ENCODE measurements at places on chromosomes 3 and 15.

DNA sequence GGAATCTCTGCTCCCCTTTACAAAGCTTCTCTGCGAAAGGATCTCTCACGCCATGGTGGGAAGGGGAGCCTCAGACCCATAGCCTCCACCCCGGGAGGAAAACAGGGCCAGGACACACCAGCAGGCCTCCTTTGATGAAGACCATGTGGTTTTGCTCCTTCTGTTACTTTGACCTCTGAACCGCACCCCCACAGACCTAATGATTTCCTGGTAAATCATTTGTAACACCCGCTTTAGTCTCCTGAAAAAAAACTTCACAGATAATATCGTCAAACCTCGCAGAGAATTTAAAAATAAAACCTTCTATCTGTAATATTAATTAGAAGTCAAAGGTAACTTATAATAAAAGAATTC lies 18.3 kb downstream of the CPN2 start:
- DNase-seq: no peak

DNA sequence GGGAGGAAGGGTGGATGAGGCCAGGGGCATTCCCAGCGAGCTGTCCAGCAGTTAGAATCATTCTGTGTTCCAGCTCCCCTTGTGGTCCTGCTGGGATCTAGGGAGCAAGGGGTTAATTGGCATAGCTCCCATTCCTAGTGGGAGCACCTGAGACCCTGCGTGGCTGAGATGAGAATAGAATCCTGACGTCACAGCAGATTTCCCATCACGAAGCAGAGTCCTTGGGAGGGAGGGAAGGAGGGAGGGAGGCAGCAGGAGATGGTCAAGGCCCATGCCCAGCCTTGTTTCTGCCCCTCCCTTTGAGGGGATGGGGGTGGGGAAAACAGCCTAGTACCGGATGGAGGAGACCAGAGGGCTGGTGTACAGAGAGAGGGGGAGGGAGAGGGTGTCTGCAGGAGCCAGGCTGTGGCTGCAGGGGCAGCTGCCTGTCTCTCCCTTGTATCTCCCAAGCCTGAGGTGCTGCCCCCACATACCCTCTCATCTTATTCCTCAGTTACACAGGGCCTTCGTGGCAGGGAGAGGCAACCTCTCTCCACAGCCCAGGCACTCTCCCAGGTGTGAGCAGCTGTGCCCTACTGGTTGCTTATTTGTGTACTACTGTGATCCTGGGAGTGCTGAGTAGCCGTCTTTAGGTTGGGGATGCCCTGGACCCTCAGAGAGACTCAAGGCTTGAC lies 5.4 kb downstream of the TYRO3 start:
- DNase-seq: peak; percentile 49

DNA sequence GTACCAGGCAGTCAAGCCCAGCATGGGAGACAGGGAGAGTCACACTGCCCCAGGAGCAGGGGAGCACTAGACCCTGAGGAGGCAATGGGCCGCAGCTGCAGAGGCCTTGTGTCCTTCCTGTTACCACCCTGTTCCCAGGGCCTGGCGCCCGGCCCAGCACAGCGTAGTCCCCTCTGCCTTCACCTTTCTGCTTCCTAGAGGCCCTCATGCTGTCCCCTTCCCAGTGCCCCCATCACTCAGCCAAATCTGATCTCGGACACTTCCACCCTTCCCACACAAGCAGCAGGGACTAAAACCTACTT lies 6.9 kb upstream of the TBC1D2B start:
- DNase-seq: no peak

DNA sequence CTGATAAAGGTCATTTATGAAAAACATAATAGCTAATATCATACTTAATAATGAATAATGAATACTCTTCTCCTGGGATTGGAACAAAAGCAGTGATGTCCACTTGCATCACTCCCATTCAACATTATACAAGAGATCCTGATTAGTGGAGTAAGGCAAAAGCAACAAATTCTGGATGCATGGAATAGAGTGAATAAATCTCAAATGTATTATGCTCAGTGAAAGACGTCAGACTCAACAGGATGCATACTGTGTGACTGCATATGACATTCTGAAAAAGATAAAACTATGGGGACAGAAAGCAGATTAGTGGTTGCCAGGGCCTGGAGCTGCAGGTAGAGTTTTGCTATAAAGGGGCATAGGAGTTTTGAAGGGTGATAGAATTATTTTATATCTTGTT lies 77.6 kb upstream of the ZBTB20 start:
- no peak for DNase-seq

- no peak for DNase-seq
Observed at GRCh38 chr15:89157918-89158564, 63.3 kb downstream of the RLBP1 start.

- DNase-seq: no peak
Observed at GRCh38 chr15:98805434-98806274, 157.3 kb downstream of the IGF1R start.

- no peak for DNase-seq
Observed at GRCh38 chr3:150744041-150744918, 18.7 kb downstream of the SIAH2 start.

DNA sequence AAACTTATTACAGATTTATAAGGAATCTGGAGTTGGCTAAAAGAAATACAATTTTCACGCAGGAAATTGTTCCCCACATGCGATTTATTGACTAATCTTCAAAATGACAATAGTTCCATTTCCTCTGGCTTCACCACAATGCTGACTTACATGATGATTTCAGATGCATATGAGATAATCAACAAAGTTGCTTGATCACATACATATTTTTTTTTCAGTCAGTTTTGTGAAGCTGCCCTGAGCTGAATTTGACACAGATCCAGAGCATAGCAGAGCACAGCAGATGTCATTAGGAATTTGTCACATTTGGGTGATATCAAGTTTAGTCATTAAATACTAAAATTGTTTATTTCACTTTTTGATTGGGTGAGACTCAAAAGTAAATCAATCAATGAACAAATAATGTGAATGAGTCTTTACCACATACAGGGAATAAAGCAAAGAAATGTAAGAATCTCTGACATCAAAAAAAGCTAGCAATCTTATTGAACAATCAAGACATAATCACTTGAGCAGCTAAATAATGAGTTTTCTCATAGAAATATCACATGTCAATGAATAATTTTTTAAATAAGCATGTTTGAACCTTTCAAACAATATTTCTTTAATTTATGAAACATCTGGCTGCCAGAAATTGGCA lies 18.3 kb downstream of the CPB1 start:
- DNase-seq: no peak

GRCh38 chr15:35362195-35362829 lies 183.7 kb downstream of the DPH6 start:
- no peak for DNase-seq

DNA sequence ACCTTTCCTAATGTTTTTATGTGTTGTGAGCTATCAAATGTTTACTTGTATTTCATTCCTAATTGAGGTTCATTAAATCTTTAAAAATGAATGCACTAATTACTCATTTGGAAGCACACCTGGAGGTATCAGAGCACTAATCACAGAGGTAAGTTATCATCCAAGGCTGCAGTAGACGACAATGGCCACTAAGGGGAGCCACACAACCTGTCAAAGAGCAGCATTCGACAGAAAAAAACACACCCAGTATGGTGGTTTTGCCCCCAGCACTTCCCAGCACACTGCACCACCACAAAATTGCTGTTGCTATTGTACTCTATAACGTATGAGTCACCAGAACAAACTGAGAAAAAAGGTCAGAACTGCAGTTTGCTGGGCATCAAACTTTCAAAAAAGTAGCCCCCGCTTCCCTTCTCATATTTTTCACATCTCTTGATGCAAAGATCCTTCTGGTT lies 205.9 kb upstream of the IGF1R start:
- peak; percentile 14 for DNase-seq

- DNase-seq: no peak
Observed at GRCh38 chr3:186693843-186694242, 23.3 kb upstream of the KNG1 start.

GRCh38 chr15:63860555-63860954 lies 26.8 kb upstream of the HERC1 start:
- no peak for DNase-seq

- DNase-seq: no peak
Observed at GRCh38 chr15:76135516-76135915, 75.7 kb downstream of the TMEM266 start.

DNA sequence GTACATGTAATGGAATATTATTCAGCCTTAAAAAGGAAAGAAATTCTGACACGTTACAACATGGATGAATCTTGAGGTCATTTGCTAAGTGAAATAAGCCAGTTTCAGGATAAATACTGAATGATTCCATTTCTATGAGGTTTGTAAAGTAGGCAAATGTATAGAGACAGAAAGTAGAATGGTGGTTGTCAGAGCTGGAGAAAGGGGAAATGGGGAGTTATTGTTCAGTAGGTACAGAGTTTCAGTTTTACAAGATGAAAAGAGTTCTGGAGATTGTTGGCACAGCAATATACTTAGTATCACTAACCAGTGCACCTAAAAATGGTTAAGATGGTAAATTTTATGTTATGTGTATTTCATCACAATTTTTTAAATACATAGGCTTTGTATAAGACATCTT lies 60.6 kb downstream of the USP8 start:
- no peak for DNase-seq

DNA sequence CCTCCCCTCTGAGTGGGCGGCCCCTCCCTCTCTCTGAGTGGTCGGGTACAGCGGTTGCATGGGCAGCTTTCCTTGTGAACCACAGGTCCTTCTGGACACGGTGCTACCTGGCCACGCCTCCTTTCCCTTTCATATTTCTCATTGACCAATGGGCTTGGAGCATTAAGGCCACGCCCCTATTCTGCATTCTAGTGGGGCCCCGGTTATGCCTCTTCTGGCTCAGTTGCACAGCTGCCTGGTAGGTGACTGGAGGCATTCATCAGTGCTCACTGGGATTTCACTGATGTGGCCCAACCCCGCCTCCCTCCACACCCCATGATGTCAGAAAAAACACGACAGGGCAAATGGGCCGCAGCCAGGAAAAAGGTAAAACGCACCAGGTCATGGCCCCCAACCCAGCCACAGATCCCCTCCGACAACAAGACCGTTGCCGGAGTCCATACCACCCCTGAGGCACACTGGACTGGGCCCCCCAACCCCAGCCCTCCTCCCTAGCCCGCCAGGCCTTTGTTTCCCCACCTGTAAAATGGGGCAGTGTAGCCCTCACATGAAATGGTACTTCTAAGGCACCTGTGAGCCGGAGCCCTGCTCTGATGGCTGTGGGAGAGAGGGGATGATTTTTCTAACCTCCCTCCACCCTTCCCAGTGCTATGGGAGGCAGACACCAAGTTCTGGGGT lies 26.3 kb downstream of the NGRN start:
- no peak for DNase-seq

GRCh38 chr3:51384055-51384725 lies 901 bp upstream of the MANF start:
- peak; percentile 32 for DNase-seq

GRCh38 chr3:100158918-100159330 lies 44.6 kb upstream of the FILIP1L start:
- no peak for DNase-seq

- DNase-seq: no peak
Observed at GRCh38 chr3:149401926-149402310, 24.5 kb upstream of the TM4SF1 start.

- DNase-seq: no peak
Observed at GRCh38 chr3:52786330-52787215, 8.0 kb upstream of the ITIH3 start.

GRCh38 chr15:100248236-100248635 lies 93.5 kb downstream of the ADAMTS17 start:
- DNase-seq: no peak

DNA sequence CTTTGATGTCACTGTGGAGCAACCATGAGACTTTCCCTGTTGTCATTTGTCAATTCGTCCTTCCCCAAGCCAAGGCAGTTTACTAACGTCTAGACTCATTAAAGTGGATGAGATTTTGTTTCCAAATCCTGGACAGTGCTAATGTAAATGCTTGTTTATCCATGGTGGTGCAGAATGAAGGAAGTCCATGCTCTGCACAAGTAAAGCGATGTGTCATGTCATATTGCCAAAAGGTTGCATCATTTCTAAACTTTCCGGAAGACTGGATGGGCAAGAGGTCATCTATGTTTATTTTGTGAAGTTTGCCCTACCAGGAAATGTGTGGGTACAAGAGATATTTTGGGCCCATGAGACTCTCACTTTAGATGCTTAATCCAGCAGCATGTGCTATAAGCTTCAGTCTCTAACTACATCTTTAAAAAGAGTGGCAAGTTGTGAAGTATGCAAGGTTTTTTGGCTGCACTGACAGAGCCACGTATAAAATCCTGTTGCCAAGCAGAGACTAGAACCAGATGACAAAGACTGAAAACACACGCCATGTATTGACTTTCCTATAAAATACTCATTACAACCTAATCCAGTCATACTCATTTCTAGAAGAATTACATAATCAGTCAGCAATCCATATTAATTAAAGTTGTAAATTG lies 72.1 kb upstream of the FNDC3B start:
- DNase-seq: no peak

- no peak for DNase-seq
Observed at GRCh38 chr15:53829471-53829870, 70.0 kb upstream of the WDR72 start.

- no peak for DNase-seq
Observed at GRCh38 chr3:36319680-36320079, 60.6 kb upstream of the STAC start.

- DNase-seq: no peak
Observed at GRCh38 chr3:58800940-58801339, 134.4 kb upstream of the FAM3D start.

GRCh38 chr15:41809121-41809520 lies 18.8 kb upstream of the JMJD7 start:
- no peak for DNase-seq

- no peak for DNase-seq
Observed at GRCh38 chr3:36833160-36833814, 68.9 kb upstream of the DCLK3 start.

GRCh38 chr3:111675846-111676210 lies 80.7 kb upstream of the ZBED2 start:
- no peak for DNase-seq

- DNase-seq: no peak
Observed at GRCh38 chr3:11510356-11510755, 133.4 kb downstream of the VGLL4 start.

DNA sequence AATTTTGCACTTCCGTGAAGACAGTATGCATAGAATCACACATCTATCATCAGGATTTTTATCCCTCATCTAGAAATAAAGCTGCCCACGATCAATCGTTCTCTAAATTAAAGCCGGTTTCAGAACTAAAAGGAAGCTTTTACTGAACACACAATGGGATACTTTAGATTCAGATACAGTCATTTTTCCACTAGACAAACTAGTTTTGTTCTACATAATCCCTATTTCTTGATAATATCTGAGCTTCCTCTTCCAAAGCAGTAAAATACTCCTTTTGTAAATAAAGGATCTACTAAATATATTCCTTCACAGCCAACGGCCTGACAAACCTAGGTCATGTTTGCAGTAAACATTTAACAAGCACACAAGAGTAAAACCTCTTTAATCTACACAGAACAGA lies 2.0 kb upstream of the GANC start:
- no peak for DNase-seq

- no peak for DNase-seq
Observed at GRCh38 chr3:129576514-129577352, 29.7 kb downstream of the PLXND1 start.

- no peak for DNase-seq
Observed at GRCh38 chr15:57589281-57589680, 2.4 kb upstream of the MYZAP start.

Data from C1 segment of cervical spinal cord (tissue), 14 donors.